Cardiac fibroblast (primary cell): ENCODE measurements at places on chromosomes 13 and 19.
A peak's percentile ranks its signal among the peaks of the same experiment; 100 is the strongest.

DNA sequence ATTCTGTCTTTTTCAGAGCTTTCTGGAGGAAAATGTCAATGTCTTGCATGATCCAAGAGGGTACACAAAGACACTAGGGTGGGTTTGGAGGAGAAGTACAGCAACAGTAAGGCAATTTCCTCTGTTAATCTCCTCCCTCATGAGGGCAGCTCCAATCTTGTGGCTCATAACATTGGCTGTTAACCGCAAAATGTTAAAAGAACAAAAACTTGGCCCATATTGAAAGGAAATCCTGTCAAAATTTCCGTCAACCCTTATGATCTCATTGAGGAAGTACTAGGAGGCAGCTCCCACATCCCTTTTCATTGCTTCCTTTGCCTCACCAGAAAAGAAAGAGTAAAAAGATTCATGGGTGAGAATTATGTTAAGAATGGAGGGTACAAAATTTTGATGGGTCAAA lies 11.6 kb downstream of the OXGR1 start:
- DNase-seq, result peak; percentile 90

DNA sequence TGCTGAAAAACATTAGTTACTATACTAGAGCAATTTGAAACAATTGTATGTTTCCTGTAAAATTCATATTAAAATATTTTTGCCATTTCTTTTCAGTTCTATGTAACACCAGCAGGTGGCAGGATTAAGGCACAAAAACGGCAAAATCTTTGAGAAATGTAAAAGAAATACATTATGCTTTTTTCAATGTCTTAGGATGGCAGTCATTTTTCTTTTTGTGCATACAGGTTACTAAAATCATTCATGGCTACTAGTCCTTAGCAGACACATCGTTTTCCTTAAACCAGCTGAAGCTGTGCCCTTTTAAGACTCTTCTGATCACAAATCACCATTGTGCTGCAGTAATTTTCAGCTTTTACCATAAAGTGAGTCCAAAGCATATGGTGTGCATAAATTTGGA lies 800.7 kb upstream of the SLITRK5 start:
- peak; percentile 22 for DNase-seq

DNA sequence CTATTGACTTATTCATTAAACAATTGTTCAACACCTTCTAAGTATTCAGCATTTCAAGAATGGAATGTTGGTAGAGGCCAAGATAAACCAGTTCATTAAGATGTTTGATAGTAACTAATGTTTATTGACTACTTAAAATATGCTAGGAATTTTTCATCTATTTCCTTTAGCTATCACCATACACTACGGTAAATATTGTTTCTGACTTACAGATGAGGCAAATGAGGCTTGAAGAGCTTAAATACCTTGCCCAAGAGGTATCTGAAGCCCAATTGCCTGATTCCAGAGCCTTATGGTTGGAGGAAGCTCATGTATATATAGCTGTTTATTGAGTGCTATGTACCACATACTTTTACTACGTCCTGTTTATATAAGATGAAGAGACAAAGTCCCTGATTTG lies 286.2 kb downstream of the NDFIP2 start:
- DNase-seq, result peak; percentile 18

- no peak for DNase-seq
Observed at GRCh38 chr13:114089751-114090400, 42.5 kb downstream of the RASA3 start.

GRCh38 chr19:46975925-46976782 lies 43.5 kb upstream of the NPAS1 start:
- peak; percentile 96 for DNase-seq

DNA sequence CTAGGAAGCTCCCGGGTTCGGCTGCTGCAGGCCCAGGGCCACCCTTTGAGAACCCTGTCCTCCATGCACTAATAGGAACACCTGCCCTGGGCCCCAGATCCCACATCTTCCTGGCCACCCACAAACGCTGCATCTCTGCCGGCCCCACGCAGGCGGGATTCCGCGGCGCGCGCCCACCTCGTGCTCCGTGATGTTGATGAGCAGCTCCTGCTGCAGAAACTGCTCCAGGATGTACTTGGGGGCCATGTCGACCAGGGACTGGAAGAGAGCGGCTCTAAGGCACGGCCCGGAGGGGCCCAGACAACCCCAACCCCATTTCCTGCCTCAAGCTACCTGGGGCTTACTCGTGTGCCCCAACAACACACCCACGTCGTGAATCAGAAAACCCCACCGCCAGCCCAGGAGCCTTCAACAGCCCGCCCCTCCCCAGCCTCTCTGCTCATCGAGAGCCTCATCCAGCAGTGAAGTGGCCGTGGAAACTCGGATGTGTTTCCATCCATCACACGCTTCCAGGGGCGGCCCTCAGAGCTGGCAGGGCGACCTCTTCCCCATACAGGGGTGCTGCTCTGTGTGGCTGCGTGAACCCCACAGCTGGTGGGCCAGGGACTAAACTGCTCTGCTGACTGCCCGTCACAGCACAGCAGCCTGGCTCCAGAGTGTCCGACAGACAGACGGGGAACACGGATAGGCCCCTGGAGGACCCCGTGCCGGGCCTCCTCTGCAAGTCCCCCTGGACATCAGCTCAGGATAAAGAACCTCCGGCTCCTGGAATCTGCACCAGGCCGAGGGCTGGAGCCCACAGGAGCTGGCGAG lies 4.2 kb downstream of the POLR2E start:
- DNase-seq, result no peak

- no peak for DNase-seq
Observed at GRCh38 chr19:18122424-18122823, 24.8 kb downstream of the MAST3 start.

DNA sequence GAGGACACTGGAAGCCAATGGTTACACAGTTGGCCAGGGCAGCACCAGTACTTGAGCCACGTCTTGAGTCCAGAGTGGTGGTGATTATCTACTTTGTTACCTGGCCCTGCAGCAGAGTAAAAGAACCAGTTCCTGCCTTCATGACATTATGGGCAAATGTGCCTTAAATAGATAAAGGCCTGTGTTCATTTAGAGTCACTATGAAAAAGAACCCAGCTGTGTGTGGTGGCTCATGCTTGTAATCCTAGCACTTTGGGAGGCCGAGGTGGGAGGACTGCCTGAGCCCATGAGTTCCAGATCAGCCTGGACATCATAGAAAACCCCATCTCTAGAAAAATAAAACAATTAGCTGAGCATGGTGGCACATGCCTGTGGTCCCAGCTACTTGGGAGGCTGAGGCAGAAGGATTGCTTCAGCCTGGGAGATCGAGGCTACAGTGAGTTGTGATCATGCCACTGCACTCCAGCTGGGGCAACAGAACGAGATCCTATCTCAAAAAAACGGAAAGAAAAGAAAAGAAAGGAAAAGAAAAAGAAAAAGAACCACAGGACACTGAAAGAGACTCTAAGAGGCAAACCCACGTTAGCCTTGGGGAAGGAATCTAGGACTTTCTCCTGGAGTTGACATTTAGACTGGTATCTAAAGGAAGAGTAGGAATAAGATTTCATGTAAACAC lies 3.4 kb upstream of the IRF2BP1 start:
- no peak for DNase-seq

- DNase-seq, result no peak
Observed at GRCh38 chr13:52862358-52863206, 14.1 kb upstream of the PCDH8 start.

GRCh38 chr13:53038993-53039392 lies 10.4 kb downstream of the OLFM4 start:
- DNase-seq, result no peak

GRCh38 chr19:45451131-45451849 lies 16.5 kb upstream of the FOSB start:
- DNase-seq, result peak; percentile 76

DNA sequence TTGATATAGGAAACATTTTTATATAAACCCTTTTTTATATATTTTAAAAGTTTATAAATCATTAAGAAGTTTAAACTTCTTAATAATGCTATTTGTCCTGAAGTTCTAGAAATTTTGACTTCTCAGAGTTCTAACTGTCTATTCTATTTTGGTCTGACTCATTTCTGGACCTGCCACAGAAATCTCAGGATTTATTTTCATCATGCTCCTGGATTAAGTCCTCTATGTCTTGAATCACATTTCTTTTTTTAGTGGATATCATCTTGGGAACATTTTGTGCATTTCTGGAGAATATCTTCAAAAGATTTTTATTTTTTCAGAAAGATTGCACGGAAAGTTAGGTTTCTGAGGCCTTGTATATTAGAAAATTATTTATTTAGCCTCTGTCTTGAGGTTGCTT lies 289.1 kb downstream of the NDFIP2 start:
- DNase-seq, result no peak

DNA sequence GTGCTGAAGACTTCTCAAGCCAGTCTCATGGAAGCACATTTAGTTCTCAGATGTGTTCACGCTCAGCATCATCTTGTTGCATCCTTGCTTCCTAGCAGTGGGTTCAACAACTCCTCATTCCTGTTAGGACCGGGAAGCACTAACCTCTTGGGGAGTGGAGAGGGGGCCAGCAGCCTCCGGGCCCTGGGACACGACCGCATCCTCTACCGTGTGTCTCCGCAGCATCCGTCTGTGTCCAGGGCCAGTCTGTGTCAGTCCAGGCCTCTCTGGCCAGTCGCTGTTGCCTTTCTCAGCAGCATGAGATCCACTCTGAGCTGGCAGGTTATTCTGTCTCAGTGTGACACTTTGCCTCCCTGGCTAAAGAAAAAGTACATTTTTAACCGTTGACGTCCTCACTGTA lies 17.0 kb downstream of the PDCD5 start:
- DNase-seq, result no peak

DNA sequence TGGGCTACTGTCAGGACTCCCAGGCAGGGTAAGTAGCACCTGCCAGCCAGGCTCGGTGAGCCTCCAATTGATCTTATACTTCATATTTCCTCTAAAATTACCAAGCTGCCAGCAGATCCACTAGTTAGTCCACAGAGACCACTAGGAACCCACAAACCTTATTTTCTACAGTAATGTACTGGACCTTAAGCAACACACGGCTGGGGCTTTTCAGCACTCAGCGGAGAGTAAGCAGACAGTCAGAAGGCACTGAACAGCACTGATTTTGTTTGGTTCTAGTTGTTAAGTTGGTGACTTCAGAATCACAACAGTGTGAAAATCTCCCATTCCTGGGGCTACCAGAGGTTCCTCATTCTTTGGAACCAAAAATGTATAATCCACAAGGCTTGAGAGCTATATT lies 56.1 kb downstream of the MRPL57 start:
- no peak for DNase-seq

- no peak for DNase-seq
Observed at GRCh38 chr13:22082030-22082429, 411.2 kb downstream of the FGF9 start.

DNA sequence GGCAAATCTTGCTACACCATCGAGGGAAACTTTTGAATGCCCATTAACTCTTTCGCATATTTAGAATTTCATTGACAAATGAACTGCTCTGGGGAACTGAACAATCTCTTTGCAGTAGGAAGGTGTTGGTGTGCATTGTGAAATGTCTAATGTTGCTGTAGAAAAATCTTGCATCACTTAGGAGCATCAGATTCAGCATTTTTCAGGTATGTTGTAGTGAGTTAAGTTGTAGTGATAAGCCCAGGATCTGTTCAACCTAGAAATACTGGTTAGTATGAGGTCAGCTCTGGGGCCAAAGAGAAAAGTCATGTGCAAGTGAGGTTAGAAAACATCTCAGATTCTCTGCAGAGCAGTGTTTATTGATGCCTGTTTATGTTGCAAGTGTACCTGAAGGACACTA lies 4.1 kb downstream of the FRY start:
- no peak for DNase-seq

GRCh38 chr13:101307181-101307701 lies 109.1 kb downstream of the NALCN start:
- DNase-seq, result peak; percentile 79

GRCh38 chr13:44801990-44802389 lies 187.3 kb downstream of the NUFIP1 start:
- peak; percentile 82 for DNase-seq

- DNase-seq, result peak; percentile 43
Observed at GRCh38 chr19:33375837-33376159, 2.3 kb downstream of the CEBPG start.

DNA sequence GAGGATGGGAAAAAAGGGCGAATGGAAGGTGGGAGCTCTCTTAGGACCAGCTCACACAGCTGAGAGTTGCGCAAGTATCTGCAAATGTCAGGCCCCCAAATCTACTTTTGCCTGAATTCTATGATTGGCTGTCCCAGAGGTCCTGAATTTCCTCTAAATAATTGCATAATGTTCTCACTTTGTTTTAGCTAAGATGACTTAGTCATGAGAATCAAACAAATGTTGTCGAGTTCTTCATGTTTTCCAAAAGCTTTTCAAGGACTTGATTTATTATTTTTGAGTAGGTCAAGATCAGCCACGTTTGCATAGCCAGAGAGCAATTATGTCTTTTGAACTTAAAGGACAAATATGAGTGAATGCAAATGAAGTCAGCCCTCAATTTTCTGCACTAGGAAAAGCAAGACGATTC lies 246.6 kb upstream of the MAB21L1 start:
- DNase-seq, result peak; percentile 60

DNA sequence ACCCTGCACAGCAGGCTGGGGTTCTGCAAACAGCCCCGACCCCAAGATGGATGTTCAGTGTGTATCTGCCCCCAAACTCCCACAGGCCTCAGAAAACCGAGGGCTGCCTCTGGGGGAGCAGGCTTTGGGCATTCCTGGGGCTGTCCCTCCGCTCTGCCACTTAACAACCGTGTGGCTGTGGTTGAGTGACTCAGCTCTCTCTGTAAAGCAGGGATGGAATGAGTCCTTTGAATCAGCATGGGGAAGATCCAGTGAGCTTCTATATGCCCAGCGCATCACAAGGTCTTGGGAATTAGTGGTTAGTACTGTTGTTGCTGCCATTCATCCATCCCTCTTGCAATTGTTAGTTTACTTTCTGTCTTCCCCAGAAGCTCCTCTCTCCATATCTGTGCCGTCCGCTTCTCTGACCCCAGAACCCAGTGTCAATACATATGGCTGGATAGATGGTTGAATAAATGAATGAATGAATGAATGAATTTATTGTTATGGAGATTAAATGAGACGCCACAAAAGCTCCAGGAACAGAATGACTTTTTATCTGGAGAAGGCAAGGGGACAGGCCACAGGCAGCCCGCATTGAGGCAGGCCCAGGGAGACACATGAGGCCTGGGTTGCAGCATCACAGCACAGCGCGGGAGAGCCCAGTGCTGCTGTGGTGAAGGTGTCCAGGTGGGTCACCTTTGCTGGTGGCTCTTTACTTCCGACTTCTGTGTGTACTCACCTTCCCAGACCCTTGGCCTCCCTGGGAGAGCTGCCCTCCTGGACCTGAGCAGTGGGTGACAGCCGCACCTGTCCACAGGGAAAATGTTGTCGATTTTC lies 89.2 kb downstream of the RGCC start:
- DNase-seq, result peak; percentile 74

GRCh38 chr13:113548171-113548641 lies 36.3 kb upstream of the TFDP1 start:
- peak; percentile 24 for DNase-seq

- no peak for DNase-seq
Observed at GRCh38 chr19:29483641-29483920, 42.2 kb upstream of the VSTM2B start.

DNA sequence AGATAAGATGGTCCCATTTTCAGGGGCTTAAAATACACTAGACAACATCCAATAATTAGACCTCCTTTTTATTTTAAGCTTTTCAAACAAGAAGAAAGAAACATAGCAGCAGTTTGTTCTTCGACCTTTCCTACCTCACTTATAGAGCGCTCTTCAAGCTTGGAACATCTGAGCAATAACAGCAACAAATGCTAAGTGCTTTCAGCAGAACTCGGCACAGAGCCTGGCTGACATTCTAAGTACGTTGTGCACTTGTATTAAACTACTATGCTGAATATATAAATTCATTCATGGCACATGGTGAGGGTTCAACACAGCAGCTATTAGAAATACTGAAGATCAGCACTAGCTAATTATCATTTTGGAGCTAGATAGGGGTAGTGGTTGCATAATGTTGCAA lies 256.1 kb upstream of the MAB21L1 start:
- no peak for DNase-seq

GRCh38 chr13:47521890-47522487 lies 479.1 kb downstream of the SUCLA2 start:
- no peak for DNase-seq
